Activated CD4-positive, alpha-beta T cell treated with anti-CD3 and anti-CD28 coated beads for 36 hours (primary cell): ENCODE measurements at places on chromosomes 3 and 15.

- peak; percentile 31 for DNase-seq
Observed at GRCh38 chr3:147410526-147411237, 1.5 kb downstream of the ZIC1 start.

DNA sequence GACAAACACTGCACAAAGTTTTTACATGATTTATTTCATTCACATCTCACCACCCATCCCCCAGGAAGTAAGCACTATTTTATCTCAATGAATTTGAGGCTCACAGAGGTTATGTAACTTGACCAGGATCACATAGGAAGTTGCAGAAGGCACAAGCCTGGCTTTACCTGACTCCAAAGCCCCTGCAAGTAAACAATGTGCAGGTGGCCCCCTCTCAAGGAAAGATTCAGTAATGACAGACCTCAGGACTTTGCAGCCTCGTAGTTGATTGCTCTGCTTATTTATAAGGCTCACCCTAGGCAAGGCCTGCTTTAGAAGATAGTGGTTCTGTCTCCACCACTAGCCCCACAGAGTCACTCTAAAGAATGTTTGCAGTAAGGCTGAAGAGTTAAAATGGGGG is 79.8 kb upstream of the MDFIC2 start:
- DNase-seq: no peak

DNA sequence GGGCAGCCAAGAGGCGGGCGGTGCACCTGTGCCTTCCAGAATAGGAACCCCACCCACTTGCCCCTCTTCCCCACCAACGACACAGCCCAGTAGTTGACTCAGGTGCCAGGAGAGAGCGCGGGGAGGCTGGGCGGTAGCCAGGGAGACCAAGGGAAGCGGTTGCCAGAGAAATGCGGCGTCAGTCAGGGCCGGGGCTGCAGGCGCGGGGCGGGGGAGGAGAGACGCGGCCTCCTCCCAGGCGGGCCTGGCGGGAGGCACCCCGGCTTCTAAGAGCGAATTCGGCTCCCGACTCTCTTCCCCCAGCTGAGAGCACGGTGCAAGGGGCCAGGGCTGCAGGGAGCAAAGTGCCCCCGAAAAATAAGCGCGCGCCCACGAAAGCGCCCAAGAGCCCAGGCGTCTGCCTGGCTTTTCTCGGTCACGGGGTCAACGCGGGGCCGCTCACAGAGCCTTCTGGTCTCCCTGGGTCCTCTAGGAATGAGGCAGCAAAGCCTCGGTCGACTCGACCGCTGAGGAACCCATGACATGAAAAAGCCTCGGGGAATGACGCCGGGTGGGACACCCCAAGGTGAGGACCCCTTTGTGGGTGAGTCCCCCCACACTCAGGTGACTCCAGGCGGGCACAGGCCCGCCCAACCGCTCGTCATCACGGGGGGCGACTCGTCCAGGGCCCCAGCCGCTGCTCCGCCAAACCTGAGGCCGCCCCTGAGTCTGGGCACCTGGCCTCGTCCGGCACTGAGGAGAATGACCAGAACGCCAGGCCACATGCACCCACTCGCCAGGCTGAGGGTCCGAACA is 716 bp downstream of the CPEB1 start:
- DNase-seq: peak; percentile 36

DNA sequence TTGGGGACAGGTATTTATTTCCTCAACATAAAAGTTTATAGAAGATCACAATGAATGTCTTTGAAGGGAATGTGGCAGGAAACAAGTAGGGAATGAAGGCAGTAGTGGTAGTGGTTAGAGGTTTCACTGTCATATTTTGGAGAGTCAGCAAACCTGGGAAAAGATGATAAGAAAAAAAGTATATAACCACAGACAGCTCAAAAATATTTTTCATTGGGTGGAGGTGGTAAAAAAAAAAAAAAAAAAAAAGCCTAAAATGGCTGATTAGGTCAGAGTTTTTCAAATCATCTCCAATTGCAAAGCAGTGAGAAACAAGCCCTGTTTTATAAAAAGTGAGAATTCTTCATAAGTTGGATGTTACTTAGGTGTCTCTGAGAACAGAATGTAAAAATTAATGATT is 400.0 kb downstream of the LSAMP start:
- no peak for DNase-seq

DNA sequence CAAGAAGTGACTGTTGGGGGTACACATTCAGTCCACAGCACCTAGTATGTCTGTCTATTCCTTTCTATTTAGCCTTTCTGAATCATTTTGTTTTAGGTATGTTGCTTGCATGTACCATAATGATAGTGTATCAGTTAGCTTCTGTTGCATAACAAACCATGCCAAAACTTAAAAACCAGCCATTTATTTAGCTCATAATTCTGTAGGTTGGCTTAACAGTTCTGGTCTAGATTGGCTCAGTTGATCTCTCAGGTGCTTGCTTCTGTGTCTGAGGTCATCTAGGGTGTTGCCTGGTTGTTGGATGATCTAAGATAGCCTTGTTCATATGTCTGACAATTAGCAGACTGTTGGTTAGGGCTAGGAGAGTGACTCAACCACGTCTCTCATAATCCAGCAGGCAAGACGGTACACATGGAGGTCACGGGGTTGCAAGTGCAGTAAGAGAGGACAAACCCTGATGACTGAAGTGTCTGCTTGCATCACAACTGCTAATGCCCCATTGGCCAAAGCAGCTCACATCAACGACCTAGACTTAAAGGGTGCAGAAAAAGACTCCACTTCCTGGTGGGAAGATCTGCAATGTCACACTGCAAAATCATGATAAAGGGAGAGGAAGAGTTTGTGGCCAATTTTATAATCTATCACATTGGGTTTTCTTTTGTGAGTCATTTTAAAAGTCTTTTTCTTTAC is 6.8 kb upstream of the PDCD6IP start:
- DNase-seq: peak; percentile 40

- no peak for DNase-seq
Observed at GRCh38 chr3:37673401-37673800, 188.3 kb upstream of the CTDSPL start.

GRCh38 chr3:69866988-69867720 is 127.9 kb downstream of the MITF start:
- DNase-seq: no peak

DNA sequence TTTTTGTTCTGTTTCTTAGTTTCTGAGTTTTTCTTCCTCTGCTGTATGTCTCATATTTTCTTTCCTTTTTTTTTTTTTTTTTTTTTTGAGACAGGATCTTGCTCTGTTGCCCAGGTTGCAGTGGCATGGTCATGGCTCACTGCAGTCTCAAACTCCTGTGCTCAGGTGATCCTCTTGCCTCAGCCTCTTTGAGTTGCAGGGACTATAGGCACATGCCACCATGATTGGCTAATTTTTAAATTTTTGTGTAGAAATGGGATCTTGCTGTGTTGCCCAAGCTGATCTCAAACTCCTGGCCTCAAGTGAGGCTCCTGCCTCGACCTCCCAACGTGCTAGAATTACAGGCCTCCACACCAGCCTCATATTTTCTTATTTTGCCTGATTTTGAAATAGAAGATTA is 51.9 kb downstream of the CTDSPL2 start:
- no peak for DNase-seq

DNA sequence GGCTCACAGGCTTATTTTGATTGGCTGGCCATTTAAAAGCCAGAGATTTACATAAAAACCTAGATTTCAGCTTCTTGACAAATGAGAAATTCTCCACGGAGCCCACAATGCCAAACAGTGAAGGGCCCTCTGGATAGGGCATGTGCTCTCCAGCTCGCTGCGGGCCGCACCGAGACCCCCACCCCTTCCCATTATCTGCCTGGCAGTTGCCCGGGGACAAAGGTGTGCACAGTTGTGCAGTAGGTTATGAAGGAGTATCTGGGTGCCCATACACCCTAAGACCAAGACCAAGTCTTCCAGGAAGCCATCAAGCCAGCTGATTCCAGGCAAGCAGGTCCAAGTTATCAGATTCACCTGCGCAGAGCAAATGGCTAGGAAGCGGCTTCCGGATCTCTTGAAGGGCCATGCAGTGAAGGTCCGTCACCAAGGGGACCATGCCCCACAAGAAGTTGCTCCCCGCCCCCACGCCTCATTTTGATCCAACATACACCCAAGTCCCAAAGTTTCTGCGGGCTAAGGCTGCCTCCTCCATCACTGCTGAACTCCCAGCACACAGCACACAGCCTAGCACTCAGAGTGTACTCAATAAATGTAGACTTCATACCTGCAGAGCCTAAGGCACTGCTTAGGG is 1.3 kb downstream of the MRPS25 start:
- no peak for DNase-seq

DNA sequence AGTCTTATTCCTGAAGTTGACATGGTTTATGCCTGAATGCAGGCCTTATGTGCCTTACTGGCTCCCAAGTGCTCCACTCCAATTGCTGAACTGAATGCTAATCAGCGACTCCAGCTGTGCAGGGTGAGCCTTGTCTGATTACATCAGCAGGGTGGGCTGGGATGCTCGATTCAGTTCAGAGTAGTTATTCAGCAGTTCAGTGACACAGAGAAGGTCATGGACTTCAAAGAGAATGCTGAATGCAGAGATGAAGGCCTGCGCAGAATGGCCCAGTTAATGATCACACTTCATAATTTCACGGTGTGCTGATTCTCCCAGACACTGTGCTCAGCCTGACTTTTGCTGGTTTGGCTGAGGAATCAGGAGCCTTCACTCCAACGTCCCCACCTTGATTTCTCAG is 63.6 kb downstream of the CLDN1 start:
- no peak for DNase-seq

- no peak for DNase-seq
Observed at GRCh38 chr3:69647511-69648110, 91.7 kb upstream of the MITF start.

DNA sequence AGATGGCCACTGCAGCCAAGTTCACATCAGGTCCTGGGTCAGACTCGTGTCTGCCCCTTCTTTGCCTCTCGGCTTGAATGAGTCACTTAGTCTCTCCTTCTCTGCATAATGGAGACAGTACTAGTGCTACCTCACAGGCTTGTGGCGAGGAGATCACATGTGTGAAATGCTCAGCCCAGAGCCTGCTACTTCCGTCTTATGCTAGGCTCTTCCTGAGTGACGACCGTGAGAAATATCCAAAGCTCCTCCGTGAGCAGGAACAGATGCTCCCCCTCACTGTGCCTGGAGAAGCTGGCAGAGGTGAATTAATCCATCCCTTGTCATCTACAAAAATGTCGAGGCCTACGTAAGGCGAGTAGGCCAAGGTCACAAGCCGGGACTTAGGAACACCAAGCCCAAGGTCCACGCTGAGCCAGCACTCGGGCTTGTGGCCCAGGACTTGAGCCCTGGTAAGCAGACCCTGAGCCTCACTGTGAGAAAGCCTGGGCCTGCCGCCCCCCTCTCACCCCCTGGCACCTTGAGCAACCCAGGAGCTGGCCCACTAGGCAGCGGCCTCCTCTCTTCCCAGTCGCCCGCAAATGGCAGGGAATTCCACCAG is 17.9 kb downstream of the PAK6 start:
- no peak for DNase-seq
